ENCODE measurements at places on chromosomes 1 and 21. TPM values are rescaled to one million over a fixed set of nuclear protein-coding genes. Genes with fewer than 3 reads are reported as not detected.

Gene CFH
- 52.9 TPM for polyA plus RNA-seq

Gene LINGO4
- polyA plus RNA-seq: not detected

Gene TPTE
- polyA plus RNA-seq: not detected

Gene RASSF5
- 3.2 TPM for polyA plus RNA-seq

Gene TSPEAR
- 0.27 TPM for polyA plus RNA-seq

Gene RCAN1
- 46.8 TPM for polyA plus RNA-seq

Gene KCNA3
- polyA plus RNA-seq: 0.45 TPM

Gene STIL
- polyA plus RNA-seq: 1.3 TPM

Gene KRTAP21-1
- polyA plus RNA-seq: not detected

DNA sequence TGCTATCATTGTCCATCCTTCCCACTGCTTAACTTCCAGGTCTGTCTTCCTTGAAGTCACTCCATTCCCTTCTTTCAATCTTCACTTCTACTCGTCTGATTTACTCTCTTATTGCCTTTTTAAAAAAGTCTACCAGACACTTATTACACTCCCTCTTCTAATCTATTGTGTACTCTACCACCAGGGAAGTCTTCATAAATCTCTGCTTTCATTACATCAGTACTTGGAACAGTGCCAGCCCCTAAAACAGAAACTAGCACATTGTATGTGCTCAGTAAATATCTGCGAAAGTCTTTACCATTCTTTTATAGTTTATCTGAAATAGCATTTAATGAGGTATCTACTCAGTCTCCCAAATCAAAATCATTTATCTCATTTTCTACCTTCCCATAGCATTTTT is 236.4 kb downstream of the USH2A start:
- no peaks in the 10 kb centered on the region for H3K36me3 ChIP-seq
- H3K4me1 ChIP-seq: no peaks in the 10 kb centered on the region
- H3K4me3 ChIP-seq: no peak overlapping the region
- DNase-seq: peak; percentile 14
- no peak overlapping the region for H3K27ac ChIP-seq

GRCh38 chr1:181038399-181038873 is 4.7 kb downstream of the MR1 start:
- no peak overlapping the region for H3K27ac ChIP-seq
- no peaks in the 10 kb centered on the region for H3K36me3 ChIP-seq
- peaks cover 11% of the 10 kb centered on the region for H3K4me1 ChIP-seq
- H3K27me3 ChIP-seq: no peaks in the 10 kb centered on the region
- DNase-seq: peak; percentile 67

GRCh38 chr1:31954607-31955283 is 16.6 kb upstream of the PTP4A2 start:
- peak; percentile 72 for DNase-seq
- H3K27me3 ChIP-seq: no peaks in the 10 kb centered on the region
- H3K4me3 ChIP-seq: no peak overlapping the region
- peaks cover 8% of the 10 kb centered on the region for H3K4me1 ChIP-seq
- peak overlapping the region; percentile 74 for H3K27ac ChIP-seq
- no peaks in the 10 kb centered on the region for H3K36me3 ChIP-seq

GRCh38 chr1:3691421-3692204 is 39.3 kb downstream of the TP73 start:
- no peaks in the 10 kb centered on the region for H3K36me3 ChIP-seq
- H3K4me1 ChIP-seq: no peaks in the 10 kb centered on the region
- DNase-seq: no peak
- peaks cover 4% of the 10 kb centered on the region for H3K27me3 ChIP-seq

- no peak overlapping the region for H3K27ac ChIP-seq
- no peak overlapping the region for H3K4me3 ChIP-seq
- no peak for DNase-seq
- H3K27me3 ChIP-seq: no peaks in the 10 kb centered on the region
- H3K4me1 ChIP-seq: no peaks in the 10 kb centered on the region
Measured at GRCh38 chr21:36949171-36950141, 17.0 kb downstream of the HLCS start.

GRCh38 chr1:9561429-9561828 is 22.2 kb downstream of the SLC25A33 start:
- no peak overlapping the region for H3K27ac ChIP-seq
- no peak overlapping the region for H3K4me3 ChIP-seq
- H3K27me3 ChIP-seq: no peaks in the 10 kb centered on the region

- no peaks in the 10 kb centered on the region for H3K27me3 ChIP-seq
- no peak overlapping the region for H3K27ac ChIP-seq
- no peak overlapping the region for H3K4me3 ChIP-seq
- H3K4me1 ChIP-seq: no peaks in the 10 kb centered on the region
Measured at GRCh38 chr1:197218857-197219256, 49.2 kb upstream of the CRB1 start.

GRCh38 chr1:60923389-60924087 is 158.8 kb upstream of the NFIA start:
- H3K27ac ChIP-seq: no peak overlapping the region
- H3K4me1 ChIP-seq: peaks cover 47% of the 10 kb centered on the region
- no peaks in the 10 kb centered on the region for H3K36me3 ChIP-seq
- no peaks in the 10 kb centered on the region for H3K27me3 ChIP-seq

DNA sequence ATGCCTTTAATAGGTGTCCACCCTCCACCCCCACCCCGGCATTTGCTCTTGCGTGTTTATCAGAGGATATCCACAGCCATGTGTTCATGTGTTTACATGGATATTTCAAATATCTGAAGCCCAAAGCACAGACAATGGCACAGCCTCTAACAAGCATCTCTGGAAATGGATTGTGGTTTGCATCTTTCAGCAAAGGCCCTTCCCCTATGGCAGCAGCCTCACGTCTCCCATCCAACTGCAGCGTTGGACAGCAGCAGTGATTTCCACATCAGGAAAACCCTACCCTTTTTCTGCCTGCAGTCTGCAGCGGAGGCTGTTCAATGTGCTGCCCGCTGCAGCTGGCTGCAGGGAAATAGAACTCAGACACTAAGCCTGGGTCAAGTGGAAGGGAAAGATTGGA is 1.6 kb downstream of the RASSF5 start:
- no peak overlapping the region for H3K27ac ChIP-seq
- peaks cover 46% of the 10 kb centered on the region for H3K27me3 ChIP-seq
- no peak overlapping the region for H3K4me3 ChIP-seq
- H3K36me3 ChIP-seq: no peaks in the 10 kb centered on the region

- no peaks in the 10 kb centered on the region for H3K4me1 ChIP-seq
- H3K4me3 ChIP-seq: no peak overlapping the region
Measured at GRCh38 chr1:198639671-198640143, 867 bp downstream of the PTPRC start.

GRCh38 chr1:10108948-10109708 is 76.4 kb downstream of the UBE4B start:
- H3K36me3 ChIP-seq: peaks cover 36% of the 10 kb centered on the region
- no peak overlapping the region for H3K4me3 ChIP-seq
- no peak overlapping the region for H3K27ac ChIP-seq
- H3K4me1 ChIP-seq: peaks cover 21% of the 10 kb centered on the region
- no peaks in the 10 kb centered on the region for H3K27me3 ChIP-seq

- H3K27ac ChIP-seq: no peak overlapping the region
- no peaks in the 10 kb centered on the region for H3K4me1 ChIP-seq
- no peaks in the 10 kb centered on the region for H3K36me3 ChIP-seq
Measured at GRCh38 chr1:14759042-14759818, 160.7 kb downstream of the KAZN start.

DNA sequence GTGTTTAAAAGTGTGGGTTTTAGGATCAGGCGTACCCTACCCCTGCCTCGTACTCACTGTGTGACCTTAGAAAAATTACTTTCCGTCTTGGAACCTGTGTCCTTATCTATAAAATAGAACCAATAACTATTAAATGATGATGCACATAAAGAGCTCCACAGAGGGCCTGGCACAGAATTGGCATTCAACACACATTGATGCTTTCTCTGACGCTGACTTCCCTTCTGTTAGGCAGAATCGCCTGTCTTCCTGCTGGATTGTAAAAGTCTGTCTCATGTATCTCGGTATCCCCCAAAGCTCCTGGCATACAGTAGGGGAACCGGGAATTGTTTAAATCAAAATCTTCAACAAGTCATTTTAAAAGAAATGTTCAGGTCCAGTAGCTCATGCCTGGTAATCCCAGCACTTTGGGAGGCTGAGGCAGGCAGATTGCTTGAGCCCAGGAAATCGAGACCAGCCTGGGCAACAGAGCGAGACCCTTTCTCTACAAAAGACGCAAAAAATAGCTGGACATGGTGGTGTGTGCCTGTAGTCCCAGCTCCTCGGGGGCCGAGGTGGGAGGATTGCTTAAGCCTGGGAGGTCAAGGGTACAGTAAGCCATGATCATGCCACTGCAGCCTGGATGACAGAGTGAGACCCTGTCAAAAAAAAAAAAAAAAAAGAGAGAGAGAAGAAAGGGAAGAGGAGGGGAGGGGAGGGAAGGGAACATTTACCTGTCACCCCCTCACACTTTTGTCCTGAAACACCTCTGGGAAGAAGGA is 41.3 kb upstream of the FHAD1 start:
- H3K27ac ChIP-seq: no peak overlapping the region
- H3K27me3 ChIP-seq: no peaks in the 10 kb centered on the region
- H3K4me3 ChIP-seq: no peak overlapping the region
- H3K36me3 ChIP-seq: peaks cover 42% of the 10 kb centered on the region

- peak overlapping the region; percentile 50 for H3K27ac ChIP-seq
- H3K4me3 ChIP-seq: no peak overlapping the region
Measured at GRCh38 chr1:224498574-224499170, 64.1 kb upstream of the WDR26 start.

DNA sequence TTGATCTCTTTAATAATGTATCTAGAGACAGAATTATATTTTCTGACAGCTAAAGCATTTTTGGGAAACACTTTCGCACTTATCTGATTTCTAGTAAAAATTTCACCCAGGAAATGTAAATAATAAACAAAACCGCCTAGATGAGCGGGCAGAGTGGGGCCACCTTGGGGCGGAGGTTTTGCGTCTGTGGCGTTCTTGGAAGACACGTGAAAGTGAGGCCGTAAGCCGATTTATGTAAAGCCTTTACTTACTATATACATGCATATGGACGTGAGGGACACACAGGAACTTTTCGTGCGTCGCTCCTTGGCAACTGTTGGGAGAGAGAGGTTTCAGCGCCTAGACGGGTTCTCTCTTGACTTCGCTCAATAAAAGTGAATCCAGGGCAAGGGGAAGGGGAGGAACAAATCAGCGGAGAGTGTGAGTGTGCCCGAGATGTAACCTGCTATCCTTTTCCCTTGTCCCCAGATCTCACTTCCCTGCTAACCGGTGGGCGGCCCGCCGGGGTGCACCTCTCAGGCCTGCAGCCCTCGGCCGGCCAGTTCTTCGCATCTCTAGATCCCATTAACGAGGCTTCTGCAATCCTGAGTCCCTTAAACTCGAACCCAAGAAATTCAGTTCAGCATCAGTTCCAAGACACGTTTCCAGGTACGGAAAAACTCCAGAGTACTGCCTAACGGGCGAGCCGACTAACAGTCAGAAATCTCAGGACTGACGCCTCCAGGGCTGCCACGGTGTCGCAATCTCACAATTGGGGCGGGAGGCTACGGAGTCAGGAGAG is 1.7 kb downstream of the HLX start:
- peaks cover 13% of the 10 kb centered on the region for H3K4me1 ChIP-seq
- peak; percentile 35 for DNase-seq
- H3K4me3 ChIP-seq: peak overlapping the region; percentile 75
- H3K27me3 ChIP-seq: no peaks in the 10 kb centered on the region

DNA sequence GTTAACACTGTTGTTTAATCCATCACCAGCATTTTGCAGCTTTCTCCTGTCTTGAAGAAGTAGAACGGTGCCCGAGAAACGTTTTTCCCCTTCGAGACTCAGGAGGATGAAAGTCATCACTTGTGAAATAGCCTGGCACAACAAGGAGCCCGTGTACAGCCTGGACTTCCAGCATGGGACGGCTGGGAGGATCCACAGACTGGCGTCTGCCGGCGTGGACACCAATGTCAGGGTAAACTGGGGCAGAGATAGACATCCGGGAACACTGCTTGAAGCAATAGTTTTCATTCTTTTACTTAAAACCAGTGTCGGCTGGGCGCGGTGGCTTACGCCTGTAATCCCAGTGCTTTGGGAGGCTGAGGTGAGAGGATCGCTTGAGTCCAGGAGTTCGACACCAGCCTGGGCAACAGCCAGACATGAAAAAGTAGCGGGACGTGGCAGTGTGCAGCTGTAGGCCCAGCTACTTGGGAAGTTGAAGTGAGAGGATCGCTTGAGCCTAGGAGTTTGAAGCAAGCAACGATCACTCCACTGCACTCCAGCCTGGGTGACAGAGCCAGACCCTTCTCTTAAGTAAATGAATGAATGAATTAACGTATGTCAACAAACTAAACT is 945 bp downstream of the CHAF1B start:
- no peaks in the 10 kb centered on the region for H3K4me1 ChIP-seq
- peak overlapping the region; percentile 54 for H3K4me3 ChIP-seq
- no peak for DNase-seq
- no peak overlapping the region for H3K27ac ChIP-seq
- no peaks in the 10 kb centered on the region for H3K36me3 ChIP-seq

DNA sequence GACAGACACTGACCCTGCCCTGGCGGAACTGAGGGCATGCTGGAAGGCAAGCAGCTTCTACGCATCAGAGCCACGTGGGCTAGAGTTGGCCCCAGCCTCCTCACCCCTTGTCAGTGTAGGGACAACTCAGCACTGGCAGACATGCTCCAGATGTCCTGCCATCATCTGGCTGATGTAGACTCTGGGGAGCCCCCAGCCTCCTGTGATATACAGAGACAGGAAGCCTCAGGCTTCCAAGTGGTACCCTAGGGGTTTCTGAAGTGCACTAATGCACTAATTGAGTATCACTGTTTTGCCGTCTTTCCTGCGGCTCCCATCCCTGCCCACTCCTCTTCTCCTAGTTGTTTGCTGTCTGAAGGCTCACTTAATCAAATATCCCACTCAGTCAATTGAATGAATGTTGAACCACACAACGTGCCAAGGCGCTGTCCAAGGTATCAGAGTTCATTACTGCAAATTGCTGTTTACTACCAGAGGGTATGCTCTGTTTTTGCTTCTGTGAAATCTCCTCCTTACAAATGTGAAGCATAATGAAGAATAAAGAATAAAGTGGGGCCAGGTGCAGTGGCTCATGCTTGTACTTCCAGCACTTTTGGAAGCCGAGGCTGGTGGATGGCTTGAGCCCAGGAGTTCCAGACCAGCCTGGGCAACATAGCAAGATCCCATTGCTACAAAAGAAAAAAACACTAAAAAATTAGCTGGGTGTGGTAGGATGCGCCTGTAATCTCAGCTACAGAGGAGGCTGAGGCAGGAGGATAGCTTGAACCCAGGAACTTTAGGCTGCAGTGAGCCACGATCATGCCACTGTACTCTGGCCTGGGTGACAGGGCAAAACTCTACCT is 76.4 kb upstream of the ZBTB18 start:
- peak; percentile 18 for DNase-seq
- no peak overlapping the region for H3K27ac ChIP-seq
- no peak overlapping the region for H3K4me3 ChIP-seq
- no peaks in the 10 kb centered on the region for H3K36me3 ChIP-seq
- H3K4me1 ChIP-seq: no peaks in the 10 kb centered on the region

- no peaks in the 10 kb centered on the region for H3K4me1 ChIP-seq
- H3K27me3 ChIP-seq: no peaks in the 10 kb centered on the region
- DNase-seq: no peak
- H3K27ac ChIP-seq: no peak overlapping the region
- H3K36me3 ChIP-seq: peaks cover 13% of the 10 kb centered on the region
Measured at GRCh38 chr21:43681650-43682049, 22.3 kb downstream of the RRP1B start.

All from small intestine (tissue), 16 donors.